NCI-H1092 (cell line): ENCODE measurements at places on chromosomes 11 and 22.

DNA sequence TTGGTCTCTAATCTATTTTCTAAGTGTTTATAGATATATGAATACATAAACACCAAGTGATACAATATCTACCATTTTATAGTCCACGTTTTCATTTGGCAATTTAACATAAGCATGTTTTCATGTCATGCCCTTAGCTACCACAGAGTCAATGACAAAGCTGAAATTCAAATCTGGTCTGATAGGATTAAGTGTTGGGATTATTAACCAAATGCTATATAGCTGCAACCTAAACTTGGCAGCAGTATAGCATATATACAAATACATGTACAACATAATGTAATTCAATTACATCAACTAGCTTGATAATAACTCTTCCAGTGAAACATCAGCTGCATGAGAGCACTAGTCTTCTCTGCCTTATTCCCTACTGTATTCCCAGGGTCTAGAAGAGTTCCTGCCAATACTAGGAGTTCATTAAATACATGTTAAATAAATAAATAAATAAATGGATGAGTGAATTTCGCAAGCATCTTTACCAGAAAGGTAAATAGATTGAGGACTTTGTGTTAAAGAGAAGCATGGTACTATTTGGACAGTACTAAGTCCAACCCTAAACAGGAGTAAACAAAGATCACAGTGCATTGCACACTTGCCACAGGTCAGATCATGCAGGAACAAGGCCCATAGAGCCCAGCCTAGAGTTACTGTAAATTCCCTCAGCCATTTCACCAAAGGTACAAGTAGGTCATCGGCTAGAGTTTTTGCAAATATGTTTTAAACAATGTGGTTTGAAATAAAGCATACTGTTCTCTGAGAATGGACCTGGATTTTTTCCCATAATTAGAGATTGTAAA, 12.8 kb downstream of the SAA4 start:
- no peak for DNase-seq

- no peak for DNase-seq
Measured at GRCh38 chr11:70583781-70584218, 185.5 kb downstream of the CTTN start.

GRCh38 chr11:14529951-14530350, 9.8 kb upstream of the PSMA1 start:
- no peak for DNase-seq

- DNase-seq, result no peak
Measured at GRCh38 chr11:72642043-72642883, 32.0 kb downstream of the PDE2A start.

- no peak for DNase-seq
Measured at GRCh38 chr11:35477901-35478300, 47.5 kb downstream of the PAMR1 start.

DNA sequence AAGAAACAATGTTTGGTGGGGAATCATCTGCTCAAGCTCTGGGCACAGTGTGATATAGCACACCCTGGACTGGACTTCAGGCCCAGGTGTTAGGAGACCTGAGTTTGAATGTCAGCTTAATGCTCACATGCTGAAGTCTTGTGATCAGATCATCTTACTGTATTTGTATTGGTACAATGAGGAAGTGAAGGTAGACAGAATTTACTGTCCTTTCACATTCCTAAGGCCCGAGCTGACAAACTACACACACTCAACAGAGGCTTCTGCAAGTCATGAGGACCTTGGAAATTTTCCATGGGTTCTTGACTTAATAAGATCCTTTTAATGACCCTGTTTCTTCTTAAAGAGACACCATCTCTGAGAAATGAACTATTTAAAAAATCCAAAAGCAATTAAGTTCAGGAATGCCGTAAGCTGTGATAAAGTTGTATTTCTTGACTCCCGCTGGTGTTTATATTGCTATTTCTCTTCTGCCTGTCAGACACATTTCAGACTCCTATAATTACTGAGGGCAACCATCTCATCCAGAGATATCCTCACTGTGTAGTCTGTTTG, 802.0 kb downstream of the DLG2 start:
- DNase-seq, result no peak

GRCh38 chr11:92253945-92254344, 29.3 kb downstream of the FAT3 start:
- DNase-seq, result no peak

- DNase-seq, result no peak
Measured at GRCh38 chr11:30113326-30113898, 96.6 kb upstream of the KCNA4 start.

- no peak for DNase-seq
Measured at GRCh38 chr11:16148301-16148931, 207.9 kb downstream of the SOX6 start.

- DNase-seq, result no peak
Measured at GRCh38 chr11:134864233-134864967, 452.4 kb upstream of the B3GAT1 start.

GRCh38 chr11:85937835-85938234, 82.7 kb downstream of the CCDC83 start:
- DNase-seq, result no peak

DNA sequence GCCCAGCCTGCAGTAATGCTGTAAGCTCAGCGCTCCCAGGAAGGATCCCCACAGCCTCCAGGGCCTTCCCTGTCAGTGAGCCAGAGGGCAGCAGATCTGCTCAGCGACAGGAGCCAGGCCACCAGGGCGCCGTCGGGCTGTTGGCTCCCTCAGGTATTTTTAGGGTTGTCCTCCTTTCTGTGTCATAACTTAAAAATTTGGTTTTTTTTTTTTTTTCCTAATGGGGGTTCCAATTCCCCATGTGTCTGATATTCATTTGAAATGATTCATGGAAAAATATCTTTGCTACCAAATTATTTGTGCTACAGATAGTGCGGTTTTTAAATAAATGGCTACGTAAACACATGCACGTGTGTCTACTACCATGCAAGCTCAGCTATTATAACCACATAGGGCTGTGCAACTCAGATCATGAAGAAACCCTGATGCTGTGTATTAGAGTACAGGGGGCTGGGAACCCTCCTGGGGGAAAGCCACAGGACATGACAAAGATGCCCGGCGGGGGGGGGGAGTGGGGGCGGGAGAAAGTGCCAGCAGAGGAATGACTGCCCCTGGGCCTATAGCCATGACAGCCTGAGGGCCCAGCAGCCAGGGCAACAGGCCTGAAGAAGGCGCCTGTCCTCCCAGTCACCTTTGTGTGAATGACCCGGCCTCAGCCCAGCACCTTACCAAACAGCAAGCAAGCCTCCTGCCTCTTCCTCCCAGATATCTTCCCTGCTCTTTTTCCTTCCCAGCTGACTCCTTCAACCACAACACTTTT, 89.3 kb downstream of the NAT10 start:
- no peak for DNase-seq

- DNase-seq, result peak; percentile 37
Measured at GRCh38 chr11:113473983-113474361, 1.2 kb downstream of the DRD2 start.

DNA sequence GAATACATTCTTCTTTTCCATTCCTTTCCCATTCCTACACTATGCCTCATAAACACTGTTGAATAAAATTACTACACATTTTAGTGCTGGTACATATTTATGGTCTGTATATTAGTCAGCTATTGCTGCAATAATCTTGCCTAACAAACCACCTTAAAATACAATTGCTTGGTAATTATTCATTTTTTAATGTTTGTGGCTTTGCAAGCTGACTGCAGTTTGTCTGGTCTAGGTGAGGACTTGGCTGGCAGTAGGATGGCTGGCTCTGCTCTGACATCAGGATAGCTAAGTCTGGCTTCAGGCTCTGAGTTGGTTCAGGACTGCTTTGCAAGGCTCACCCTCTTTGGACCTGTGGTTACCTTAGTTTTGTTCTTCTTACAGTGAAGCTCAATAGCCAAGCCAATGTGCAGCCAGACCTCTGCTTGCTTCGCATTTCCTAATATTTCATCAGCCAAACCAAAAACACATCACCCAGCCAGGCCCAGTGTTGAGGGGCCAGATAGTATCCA, 913.4 kb upstream of the RAG2 start:
- no peak for DNase-seq

DNA sequence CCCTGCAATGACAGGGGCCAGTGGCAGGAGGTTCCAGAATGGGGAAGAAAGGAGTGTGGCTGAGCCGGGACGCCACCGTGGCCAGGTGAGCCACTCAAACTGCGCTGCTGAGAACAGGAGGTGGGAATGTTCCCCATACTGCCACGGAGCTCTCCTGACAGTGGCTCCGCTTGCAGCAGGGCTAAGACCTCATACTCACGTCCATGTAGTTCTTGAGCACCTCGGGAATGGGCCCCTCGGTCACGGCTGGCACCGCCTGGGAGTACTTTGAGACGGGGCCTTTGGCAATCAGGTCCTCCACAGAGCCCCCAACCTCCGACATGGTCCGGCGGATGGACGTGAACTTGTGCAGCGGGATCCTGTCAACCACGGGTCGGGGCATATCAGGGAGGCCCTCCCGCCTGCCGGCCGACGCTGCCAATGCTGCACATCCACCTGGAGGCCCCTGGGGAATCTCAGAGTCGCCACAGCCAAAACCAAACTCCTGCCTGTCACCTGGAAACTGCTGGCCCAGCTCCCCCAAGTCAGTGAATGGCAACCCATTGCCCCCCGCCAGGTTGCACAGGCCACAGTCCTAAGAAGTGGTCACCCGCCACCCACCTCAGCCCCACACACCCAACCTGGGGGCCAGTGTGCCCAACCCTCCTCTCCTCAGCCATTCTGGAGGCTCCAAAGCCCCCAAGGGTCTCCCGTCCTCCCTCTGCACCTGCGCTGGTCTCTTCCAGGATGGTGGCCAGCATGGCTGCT, 2.4 kb downstream of the CTSD start:
- no peak for DNase-seq

- no peak for DNase-seq
Measured at GRCh38 chr11:118856314-118856713, 27.4 kb upstream of the CXCR5 start.

DNA sequence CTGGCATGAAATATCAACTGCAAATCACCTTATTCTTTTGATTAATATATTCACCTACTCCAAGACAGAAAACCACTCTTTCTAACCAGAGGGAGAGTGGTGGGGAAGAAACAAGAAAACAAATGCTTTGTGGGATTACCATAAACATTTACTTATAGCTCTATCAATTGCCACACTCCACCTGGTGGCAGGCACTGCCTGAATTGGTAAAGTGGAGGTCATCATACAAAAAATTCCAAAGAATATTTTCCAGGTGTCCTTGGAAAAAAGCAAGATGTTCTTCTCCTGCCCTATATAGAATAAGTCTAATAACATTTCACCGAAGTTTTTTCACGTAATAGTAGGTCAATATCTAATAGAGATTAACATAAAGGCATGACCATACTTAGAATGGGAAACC, 45.3 kb downstream of the PHF21A start:
- DNase-seq, result no peak

DNA sequence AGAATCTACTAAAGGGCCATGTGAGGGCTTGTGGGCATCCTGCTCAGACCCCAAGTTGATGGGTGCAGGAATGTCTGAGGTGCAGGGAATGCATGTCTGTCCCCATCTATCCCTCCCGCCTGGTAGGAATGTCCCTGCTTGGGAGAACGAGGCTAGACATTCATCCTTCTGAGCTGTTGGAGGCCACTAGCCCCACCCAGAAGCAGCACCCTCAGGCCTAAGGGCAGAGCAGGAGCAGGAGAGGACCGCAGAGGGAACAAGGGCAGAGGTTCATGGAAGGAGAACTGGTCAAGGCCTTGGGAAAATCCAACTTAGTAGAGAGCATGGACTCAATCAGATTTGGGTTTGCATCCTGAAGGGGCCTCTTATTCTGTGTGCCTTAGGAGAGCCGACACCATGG, 22.1 kb upstream of the LMO1 start:
- no peak for DNase-seq

DNA sequence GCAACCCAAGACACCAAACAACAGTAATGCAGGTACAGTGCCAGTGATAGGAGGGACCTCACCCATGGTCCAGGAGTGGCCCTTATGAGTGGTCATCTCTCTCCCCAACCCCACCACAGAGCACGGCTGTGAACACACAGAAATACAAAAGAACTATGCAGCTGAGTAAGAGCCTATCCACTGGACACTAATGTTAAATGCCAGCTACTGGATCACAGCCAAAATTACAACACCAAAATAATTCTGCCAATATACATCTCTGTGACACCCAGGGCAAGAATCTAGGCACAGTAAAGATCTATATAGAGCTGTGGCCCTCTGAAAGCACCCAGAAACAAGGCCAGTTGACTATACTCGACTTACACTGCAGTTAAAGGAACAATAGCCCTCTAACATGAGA, 22.8 kb upstream of the GPR83 start:
- no peak for DNase-seq
